ENCODE measurements at places on chromosomes 1 and 21.
A peak's percentile ranks its signal among the peaks of the same experiment; 100 is the strongest.

DNA sequence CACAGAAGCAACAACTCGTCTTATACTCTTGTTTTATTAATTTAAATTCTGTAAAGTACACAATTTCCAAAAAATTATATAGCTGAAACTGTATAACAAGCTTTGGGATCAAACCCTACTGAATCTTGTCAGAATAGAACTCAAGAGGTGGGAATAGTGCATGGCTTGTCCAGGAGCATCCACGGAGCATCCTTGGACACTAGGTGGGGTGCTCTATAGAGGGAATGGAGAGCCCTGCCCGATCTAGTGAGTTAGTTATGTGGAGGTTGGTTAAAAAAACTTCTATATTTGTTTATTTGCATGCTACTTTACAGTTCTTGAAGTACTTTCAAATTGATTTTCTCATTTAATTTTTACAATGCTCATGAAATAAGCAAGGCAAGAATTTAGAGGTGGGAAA is 28.3 kb downstream of the ROR1 start:
- no peak for DNase-seq

GRCh38 chr1:110548381-110548780 is 29.4 kb upstream of the KCNA10 start:
- no peak for DNase-seq

- no peak for DNase-seq
These were observed at the start of gene CFHR4 for GRCh38 chr1:196887515-196888239. TSS of gene CFHR4 (plus strand) at chr1:196888052. CDS start at chr1:196888151, 99 bp downstream.

GRCh38 chr1:47650205-47650604 is 212.4 kb downstream of the FOXD2 start:
- peak; percentile 94 for DNase-seq

DNA sequence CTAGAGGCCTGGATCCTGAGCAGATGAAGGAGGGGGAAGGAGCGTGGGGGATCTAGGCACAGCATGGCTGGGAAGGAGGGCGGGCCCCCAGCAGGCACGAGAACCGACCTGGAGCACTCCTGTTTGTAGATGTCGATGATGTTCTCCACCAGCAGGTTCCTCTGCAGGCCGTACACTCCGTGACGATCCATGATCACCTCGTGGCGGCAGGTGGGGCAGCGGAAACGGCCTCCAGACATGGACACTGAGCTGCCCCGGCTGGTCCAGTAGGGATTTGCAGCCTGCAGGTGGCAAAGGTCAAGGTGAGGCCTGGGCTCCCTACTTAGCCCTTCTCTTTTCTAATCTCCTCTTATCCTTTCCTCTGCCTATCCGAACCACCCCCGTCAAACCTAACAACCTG is 1.3 kb downstream of the TRIM63 start:
- no peak for DNase-seq

DNA sequence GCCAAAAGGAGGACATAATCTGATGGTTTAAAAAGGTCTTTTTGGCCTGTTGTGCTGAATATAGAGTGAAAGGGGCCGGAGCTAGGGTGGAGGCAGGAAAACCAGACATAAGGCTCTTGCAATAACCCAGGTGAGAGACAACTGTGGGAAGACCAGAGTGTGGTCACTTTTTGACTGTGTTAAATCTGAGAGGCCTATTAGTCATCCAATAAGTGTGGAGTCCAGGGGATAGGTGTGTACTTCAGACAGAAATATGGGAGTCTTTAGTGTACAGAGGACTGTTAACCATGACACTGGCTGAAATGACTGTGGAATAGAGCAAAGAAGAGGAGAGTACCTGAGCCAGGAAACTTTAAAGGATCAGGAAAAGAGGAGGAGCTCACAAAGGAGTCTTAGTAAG is 89.3 kb downstream of the VAV3 start:
- DNase-seq: no peak

- no peak for DNase-seq
These were observed 205.8 kb upstream of the PLXNA2 start for GRCh38 chr1:208449951-208450350.

- DNase-seq: peak; percentile 78
These were observed 22.4 kb upstream of the SYNC start for GRCh38 chr1:32724678-32725614.

- no peak for DNase-seq
These were observed 817.9 kb downstream of the PLA2G4A start for GRCh38 chr1:187646536-187647107.

DNA sequence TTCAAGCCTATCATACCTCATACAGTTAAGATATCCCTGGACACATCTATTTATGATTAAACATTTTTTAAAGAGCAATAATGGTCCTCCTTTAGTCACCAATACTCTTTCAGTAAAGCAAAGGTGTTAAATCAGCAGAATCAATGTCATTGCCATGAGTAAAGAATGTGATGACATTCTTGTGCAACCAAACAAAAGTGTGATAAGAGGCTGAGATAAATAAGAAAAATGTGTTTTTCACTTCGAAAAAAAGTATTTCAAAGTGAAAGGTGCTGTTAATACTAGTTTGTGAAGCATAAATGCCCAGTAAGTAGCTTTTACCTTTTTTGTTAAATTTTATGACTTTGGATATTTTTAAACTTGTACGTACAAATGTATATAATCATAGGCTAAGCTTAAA is 8.4 kb downstream of the SLC44A5 start:
- DNase-seq: no peak

DNA sequence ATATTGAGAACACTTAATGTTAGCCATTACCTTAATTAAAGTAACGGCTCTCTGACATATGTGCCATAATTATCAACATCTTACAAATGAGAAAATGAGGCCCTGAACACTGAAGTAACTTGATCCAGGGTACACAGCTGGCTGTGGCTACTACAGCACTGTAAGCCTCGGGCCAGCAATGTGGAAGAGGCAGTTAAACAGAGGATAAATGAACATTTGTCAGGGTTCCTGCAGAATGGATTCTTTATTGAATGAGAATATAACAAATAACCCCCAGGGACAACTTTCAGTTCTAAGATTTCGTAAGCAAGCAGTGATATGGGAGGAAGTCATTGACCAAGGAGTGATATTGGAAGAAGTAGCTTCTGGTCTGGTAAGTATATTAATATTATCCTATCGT is 70.5 kb upstream of the SCYL3 start:
- DNase-seq: no peak

DNA sequence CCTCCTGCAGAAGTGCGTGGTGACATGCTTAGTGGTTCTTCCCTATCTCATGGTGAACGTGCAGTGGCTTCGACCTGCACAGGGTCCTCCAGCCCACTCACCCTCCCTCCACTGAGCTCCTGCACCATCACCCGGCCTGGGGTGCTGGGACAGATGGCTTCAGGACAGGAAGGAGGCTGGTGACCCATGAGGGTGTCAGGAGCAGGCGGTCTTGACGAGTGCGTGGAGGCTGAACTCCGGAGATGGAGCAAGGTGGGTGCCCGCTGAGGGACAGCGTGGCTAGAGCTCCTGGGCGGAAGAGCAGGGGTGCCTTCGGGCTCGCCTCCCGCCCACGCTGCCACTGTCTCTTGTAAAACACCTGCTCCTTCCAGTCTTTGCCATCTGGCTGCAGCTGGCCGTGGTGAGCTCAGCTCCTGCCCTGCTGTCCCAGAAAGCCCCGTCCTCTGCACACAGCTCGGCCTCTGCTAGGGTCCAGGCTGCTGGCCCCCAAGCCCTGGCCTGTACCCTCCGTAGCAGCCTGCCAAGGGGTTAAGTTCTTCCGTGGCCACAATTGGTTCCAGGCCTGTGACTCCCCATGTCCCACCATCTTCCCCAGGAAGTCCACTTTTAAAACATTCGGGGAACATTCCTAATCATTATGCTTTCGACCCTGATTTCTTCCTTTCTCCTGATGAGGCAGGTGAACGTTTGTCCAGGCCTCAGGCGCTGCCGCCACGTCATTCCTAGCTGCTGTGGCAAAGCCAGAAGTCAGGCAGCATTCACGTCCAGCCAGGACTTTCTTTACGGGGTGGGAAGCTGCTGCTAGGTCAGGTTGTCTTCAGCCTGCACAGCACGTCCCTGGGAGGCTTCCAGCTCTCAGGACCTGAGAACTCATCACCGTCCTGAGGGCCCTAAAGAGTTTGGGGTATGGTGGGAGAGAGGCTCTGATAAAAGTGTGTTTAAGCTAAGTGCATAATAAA is 8.1 kb downstream of the KRTAP10-1 start:
- no peak for DNase-seq

DNA sequence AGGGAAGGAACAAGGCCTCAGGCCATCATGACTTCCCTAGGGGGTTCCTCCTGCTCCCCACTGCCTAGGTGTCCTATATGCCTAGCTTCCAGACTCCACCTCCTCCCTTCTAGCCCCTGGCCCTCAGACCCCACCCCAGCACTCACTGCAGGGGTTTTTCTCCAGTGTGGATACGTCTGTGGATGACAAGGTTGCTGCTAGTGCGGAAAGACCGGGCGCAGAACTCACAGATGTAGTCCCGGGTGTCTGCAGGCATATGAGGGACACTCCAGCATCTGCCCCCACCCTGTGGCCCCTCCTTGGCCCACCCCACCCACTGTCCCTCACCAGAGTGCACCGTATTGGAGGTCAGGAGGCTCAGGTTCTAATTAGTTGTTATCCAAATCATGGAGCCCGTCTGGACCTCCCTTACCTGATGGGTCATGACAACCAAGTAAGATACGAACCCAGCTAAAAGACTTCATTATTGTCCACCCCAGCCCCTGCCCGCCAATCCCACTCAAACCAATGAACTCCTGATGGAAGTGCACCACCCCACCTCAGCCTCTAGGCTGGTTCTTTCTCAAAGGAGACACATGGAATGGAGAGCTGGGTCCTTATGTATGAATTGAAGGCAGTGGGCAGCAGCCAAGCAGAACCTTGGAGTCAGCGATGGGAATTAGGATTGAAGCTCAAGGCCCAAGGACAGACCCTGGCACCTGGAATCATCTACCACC is 8.2 kb downstream of the ZNF692 start:
- no peak for DNase-seq

- no peak for DNase-seq
These were observed 9.7 kb downstream of the CNTN2 start for GRCh38 chr1:205052690-205053089.

DNA sequence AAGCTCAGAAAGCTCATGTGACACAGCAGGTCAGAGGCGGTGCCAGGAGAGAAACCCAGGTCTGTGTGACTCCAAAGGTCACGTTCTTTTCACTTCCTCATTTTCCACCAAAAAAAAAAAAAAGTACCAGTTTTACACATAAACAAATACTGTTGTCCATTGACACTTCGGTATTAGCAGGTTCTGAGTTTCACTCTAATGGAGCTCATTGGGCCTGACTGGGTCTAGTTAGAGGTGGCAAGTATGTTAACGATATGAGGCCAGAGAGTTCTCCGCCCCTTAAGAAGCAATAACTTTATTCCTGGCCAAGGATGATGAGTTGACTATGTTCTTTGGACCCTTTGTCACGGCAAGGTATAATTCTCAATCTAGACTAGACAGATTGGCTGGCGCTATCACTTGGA is 30.0 kb upstream of the SDE2 start:
- no peak for DNase-seq

- DNase-seq: no peak
These were observed 275.7 kb downstream of the C1orf94 start for GRCh38 chr1:34452451-34452850.

DNA sequence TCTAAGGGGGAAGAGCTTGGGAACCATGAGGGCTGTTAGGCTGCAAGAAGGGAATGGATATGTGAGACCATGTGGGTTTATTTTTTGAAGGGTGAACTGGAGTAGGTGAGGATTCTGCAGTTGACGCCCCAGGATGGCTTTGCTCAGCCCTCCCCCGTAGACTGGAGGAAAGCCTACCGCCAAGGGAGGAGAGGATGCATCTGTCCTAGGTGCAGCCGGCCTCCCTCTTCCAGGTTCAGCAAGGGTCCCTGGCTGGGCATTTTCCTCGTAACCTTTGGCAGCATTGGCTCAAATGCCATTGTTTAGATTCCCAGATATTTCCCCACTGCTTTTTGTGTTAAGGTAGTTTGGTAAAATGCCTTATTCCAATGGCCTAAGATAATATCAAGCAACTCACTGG is 16.6 kb downstream of the TFF3 start:
- no peak for DNase-seq

GRCh38 chr1:169105434-169106094 is 926 bp upstream of the ATP1B1 start:
- DNase-seq: no peak

DNA sequence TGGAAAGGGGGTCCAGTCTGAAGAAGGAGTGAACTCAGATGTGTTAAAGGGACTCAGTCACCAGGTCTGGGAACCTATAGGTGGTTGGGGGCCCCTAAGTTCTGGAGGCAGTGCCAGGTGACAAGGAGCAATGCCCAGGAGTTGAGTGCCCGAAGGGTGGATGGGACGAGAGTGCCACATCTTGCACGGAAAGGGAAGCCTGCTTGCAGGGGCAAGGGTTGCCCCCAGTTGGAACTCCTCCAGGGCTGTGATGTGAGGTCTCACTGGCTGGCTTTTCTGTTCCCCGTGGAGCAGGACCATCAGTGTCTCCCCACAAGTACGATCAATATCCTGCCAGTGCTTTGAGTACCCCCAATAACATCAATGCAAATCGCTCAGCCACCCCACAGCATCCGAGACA is 107.3 kb downstream of the TOMM20 start:
- no peak for DNase-seq

DNA sequence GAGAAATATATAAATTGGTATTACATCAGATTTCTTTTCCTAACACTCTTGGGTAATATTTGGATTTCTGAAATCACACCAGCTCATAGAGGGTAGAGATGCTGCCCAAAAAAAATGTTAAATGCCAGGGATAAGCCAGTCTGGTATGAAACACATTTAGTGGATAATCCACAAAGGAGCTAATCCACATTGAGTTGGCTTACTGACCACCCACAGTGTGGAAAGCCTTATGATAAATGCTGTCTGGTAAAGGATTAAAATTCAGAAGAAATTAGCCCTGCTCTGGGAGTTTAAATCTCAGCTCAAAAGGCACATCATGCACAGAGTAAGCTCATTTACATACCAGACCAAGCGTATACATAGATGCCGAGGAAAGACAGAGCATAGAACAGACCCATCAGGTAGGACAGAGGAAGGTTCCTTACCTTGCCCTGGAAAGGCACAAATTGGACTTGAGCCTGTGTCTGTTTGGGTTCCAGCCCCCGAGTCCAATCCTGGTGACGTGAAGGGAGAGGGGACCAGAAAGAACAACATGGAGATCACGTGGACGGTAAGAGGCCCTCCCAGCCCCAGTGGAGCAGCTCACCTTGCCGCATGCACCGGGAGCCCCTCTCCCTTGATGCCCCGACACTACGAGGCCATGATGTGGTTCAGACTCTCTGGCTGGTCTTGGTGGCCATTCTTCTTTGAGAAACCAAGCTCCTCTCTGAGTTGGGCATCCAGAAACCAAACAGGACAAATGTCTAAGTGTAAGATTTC is 62.9 kb upstream of the CNTN2 start:
- DNase-seq: no peak

DNA sequence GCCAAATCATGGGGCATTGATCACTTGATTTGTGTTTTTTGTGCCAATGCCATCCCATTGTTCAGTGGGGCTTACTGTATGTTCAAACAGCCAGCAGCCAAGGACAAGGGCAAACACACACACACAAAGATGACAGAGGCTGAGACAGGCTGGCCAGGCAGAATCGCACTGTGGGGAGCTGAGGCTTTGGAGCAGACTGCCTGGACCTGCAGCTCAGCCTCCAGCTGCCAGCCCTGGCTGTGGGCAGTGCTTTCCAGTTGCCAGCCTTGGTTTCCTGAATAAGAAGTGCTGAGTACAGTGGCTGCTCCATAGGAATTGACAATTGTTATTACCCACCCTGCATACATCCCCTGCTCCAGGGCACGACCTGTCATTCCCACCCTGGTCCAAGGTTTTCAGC is 16.9 kb upstream of the PCP4 start:
- DNase-seq: no peak

- no peak for DNase-seq
These were observed 45.1 kb downstream of the ECE1 start for GRCh38 chr1:21244986-21245687.

Data from foreskin keratinocyte (primary cell).